ENCODE measurements at places on chromosomes 7 and 10.

GRCh38 chr7:154860621-154861375, 142.1 kb downstream of the PAXIP1 start:
- DNase-seq: no peak

- DNase-seq: no peak
Measured at GRCh38 chr7:143048827-143049226, 3.3 kb upstream of the OR6V1 start.

DNA sequence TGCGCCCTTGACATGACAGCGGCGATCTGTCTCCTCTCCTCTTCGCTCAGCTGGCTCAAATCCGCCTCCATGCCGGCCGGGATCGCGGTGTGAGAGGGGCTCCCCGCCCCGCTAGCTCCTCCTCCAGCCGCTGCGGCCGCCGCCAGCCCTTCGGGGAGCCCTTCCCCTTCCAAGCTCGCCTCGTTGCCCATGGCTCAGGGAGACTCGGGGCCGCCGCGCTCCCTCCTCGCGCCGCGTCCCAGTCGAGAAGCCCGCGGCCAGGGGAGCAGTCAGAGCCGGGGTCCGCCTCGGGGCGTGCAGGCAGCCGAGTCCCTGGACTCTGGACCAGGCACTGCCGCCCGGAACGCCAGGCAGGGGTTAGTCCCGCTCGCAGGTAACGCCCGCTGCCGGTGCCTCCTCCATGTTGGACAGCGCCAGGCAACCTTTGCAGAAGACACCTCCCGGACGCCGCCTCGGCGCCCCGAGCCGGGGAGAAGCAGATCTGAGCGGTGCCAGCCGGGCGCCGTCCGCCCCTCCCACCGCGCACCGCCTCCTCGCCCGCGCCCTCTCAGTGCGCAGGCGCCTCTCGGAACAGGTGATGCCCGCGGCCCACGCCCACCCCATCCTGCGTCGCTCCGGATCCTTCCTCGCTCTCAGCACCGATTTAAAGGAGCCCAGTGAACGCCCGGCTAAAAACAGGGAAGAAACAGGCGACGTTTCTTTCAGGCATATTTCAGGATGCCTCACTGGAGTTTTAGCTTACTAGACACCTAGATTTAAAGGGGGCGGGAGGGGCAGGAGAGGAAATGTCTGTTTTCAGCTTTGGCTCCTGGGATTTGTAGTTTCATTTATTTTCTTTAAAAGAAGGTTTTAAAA, at the start of gene PCLO:
Gene PCLO (minus strand): TSS at position 483 of the 855 bp plus-strand sequence. CDS start 292 bp downstream, at position 191.
- peak; percentile 12 for DNase-seq

- no peak for DNase-seq
Measured at GRCh38 chr7:96674565-96674964, 35.1 kb downstream of the SEM1 start.

DNA sequence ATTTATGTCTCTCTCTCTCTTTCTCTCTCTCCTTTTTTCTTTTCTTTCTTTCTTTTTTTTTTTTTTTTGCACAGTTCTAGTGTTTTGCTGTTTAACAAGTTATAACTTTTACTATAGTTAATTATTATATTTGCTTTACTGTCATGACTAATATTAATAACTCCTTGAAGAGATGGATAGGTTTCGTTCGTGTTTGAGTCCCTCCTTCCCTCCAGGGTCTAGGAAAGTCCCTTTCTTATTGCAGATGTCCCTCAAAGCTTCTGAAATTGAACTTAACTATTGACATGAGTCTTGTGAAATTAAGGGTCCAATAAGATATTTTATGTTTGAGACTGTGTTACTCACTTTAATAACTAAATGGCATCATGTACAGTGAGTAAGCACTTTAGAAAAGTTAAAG, 131.4 kb downstream of the PLXDC2 start:
- no peak for DNase-seq

DNA sequence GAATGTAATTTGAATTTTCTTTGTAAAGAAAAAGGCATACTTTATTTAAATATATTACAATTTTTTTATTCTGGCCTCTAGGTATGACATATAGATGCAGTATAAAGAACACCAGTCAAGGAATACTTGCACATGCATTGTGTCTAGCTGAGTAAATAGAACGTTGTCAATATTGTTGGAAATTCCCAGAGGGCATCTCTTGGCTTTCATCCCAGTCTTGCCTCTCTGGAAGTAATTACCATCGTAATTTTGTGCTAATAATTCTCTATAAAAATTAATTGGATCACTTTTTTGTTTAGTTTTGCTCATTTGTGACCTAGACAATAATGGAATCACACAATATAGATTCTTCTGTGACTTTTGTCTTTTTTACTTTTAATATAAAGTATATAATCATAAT, 1052.3 kb upstream of the CELF2 start:
- DNase-seq: no peak

DNA sequence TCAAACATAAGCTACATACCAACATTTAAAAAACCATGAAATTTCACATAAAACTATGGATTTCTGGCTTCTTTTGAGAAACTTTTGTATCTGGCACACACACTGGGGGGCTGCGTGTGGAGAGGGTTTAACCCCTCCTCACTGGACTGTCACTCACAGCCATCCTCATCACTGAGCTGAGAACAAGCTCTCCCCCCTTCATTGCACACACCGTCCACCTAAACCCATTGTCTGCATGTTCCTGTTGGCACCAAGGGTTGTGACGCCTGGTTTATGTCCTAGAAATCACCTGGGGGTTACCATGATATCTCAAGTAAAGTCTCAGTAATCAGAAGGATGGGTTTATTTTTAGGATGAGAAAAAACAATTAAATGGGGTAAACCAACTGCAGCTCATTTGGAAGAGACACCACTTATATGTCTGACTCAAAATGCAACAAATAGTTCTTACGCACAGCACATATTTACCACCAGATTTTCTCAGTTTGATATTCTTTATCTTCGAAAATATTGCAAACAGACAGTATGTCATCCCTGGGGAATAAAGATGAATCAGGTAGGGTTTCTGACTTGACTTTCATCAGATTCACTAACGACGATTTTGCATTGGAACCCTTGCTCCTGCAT, 218.5 kb upstream of the KLF6 start:
- no peak for DNase-seq

Measured in CD4-positive, alpha-beta T cell treated with Interleukin-17A for 4 hours (primary cell).